H7 (cell line): ENCODE measurements at places on chromosomes 1 and 21. TPM values are rescaled to one million over a fixed set of nuclear protein-coding genes. Genes with fewer than 3 reads are reported as not detected.
A peak's percentile ranks its signal among the peaks of the same experiment; 100 is the strongest.

GRCh38 chr1:15975358-15975804 lies 520 bp downstream of the ZBTB17 start:
- peak; percentile 94 for DNase-seq

DNA sequence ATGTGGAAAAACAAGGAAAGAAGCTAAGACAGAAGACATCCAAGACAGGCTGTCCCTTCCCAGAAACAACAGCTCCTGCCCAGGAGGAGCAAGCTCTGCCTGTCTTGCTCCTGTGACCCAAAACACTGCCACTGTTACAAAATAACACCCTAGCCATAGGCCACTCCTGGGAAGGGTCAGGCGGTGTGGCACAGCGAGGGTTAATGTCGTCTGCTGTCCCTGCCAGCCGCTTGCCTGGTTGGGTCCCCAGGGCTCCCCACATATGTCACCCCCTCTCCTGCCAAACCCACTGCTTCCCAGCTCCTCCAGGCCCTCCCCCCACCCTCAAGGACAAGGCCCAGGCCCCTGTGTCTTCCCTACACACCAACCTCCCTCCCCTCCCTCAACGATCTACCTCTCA lies 3.9 kb upstream of the NHLH1 start:
- peak; percentile 68 for DNase-seq

DNA sequence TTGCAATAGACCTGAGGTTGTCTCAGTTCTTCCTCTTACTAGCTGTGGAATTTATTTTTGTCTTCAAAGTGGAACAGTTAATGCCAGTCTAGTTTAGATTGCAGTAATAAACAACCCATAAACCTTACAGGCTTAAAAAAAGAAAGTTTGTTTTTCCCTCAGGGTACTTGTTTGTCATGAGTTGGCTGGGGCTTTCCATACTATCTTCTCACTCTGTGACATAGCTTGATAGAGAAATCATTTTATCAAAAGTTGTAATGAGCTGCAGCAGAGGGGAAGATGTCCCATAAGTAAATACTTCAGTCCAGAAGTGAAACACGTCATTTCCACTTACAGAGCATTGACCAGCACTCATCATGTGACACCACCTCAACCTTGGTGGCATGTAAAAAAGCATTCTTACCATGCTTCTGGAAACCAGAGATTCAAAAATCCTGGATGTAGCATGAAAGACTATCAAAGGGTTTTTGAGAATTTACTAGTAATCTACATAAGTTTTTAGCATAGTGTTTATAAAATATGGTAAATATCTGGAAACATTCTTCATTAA lies 62.8 kb upstream of the COL11A1 start:
- DNase-seq: no peak

DNA sequence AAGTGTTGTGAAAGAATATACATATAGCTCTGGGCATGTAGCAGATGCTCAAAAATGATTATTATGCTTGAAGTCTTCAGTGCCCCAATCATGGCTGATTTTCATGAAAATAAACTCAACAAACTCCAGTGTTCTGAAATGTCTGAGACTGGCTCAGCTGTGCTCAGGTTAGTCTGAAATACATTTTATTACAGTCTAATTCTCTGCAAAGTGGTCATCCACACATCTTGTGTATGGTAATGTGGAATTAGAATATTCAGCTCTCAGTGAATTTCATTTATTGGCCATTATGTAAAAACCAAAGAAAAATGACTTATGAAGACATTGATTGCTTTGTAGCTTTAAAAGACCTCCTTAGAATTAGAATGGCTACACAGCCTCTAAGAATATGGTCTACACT lies 109.9 kb downstream of the DISC1 start:
- DNase-seq: no peak

DNA sequence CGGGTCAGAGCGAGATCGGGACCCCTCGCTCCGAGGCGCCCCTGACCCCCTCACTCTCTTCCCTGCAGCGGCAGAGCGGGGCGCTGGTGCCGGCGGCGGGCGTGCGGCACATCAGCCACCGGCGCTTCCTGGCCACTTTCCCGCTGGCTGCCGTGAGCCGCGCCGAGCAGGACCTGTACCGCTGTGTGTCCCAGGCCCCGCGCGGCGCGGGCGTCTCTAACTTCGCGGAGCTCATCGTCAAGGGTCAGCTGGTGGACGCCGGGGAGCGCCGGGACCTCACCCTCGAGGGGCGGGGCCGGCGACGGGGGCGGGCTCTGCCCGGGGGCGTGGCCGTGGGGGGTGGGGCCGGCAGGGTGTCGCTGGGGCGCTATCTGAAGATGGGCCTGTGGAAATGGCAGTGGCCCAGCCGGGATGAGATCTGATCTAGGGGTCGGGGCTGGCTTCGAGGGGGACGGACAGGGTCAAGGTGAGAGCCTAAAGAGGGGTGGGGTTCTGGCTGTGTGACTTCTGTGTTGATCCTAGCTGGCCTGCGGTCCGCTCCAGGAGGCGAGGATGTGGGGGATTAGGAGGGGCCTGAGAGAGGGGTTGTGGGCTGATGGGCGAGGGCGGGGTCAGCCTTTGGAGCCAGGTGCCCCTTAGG lies 23.6 kb downstream of the PTPRU start:
- peak; percentile 99 for DNase-seq

DNA sequence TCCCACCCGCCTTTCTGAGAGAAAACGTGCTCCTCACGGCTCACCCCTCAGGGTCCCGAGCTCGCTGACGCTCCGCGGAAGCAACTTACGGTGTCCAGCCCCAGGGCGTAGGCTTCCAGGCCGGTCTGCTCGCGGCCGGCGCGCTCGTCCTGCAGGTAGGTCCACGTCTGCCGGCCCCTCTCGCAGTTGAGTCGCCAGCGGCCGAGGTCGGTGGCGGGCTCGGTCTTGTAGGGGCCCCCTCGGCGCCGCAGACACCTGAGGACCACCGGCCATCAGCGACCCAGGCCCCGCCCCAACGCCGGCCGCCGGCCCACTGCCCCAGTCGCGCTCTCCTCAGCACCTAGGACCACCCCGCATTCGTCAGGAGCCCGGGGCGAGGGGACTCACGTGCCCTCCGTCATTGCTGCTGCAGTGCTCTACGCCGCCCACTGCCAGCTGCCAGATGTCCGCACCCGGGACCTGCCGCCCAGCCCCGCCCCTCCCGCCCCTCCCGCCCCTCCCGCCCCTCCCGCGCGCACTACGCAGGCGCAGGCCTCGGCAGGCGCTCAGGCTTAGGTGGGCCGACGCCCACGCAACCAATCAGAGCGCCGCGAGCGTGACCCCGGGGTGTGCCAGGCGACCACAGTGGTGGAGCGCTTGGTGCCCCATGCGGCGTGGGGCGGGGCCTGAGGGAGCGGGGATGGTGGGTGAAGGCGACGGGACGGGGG lies at the start of gene LSS:
Gene LSS (minus strand): TSS at position 430 of the 707 bp plus-strand sequence. CDS start 29 bp downstream, at position 401.
- peak; percentile 100 for DNase-seq

- no peak for DNase-seq
These were observed 107.3 kb downstream of the UCHL5 start for GRCh38 chr1:192951691-192952460.

- no peak for DNase-seq
These were observed 48.8 kb downstream of the ZC3H11B start for GRCh38 chr1:219564109-219564508.

GRCh38 chr21:18007121-18007520 lies 188.0 kb upstream of the C21orf91 start:
- no peak for DNase-seq

DNA sequence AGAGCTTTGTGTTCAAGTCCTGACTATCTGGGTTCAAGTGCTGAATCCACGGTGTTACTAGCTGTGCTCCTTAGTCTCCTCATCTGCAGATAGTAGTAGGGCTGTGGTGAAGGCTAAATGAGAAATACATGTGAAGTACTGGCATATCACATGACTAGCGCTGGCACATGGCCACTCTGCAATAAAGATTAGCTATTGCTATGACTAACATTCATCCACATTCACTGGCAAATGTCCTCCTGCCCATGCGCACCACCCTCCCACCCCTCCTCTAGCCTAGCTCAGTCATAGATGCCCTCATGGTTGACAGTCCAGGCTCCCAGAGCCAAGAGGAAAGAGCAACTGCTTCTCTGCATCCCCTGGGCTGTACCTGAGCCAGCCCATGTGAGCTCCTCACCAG lies 8.5 kb upstream of the COL8A2 start:
- DNase-seq: no peak

GRCh38 chr1:28441674-28442073 lies 64.2 kb upstream of the RCC1 start:
- no peak for DNase-seq

DNA sequence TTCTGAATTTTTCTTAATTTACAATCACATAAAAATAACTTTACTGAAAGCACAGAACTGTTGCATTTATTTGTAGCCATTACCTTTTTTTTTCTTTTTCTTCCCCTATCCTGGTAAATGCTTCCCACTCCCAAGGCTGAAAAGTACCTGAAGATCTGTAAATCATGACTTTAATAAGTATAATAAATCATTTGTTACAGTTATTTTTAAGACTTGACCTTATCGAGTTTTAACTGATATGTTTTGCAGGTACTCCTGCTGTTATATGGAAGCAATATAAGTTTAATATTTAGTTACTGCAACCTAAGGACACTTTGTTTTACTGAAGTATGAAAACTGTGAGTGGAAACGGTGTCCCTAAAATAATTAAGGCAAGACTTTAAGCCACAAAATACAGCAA lies 142.6 kb downstream of the TTLL7 start:
- no peak for DNase-seq

Gene CFAP45
- total RNA-seq: 0.17 and 1.6 TPM in 2 replicates

Gene CD2
- total RNA-seq: not detected in 2 replicates

Gene MTARC2
- total RNA-seq: 12.2 and 13.0 TPM in 2 replicates

Gene TMPRSS2
- 2.6 and 3.0 TPM in 2 replicates for total RNA-seq

Gene SLFNL1
- 0.30 TPM in 1 of 2 replicates, not detected in the other for total RNA-seq

Gene CHI3L1
- 0.37 and 0.42 TPM in 2 replicates for total RNA-seq
